OCI-LY7 (cell line): ENCODE measurements at places on chromosomes 12 and 14. TPM values are rescaled to one million over a fixed set of nuclear protein-coding genes. Genes with fewer than 3 reads are reported as not detected.

Gene CD69
- total RNA-seq, result 9.7 and 10.3 TPM in 2 replicates

Gene DCAF5
- total RNA-seq, result 46.0 and 46.5 TPM in 2 replicates

Gene USP15
- total RNA-seq, result 52.8 and 62.8 TPM in 2 replicates

Gene ITGB7
- total RNA-seq, result 153 and 207 TPM in 2 replicates

Gene FBXL14
- total RNA-seq, result 33.4 and 37.4 TPM in 2 replicates

Gene KITLG
- not detected in 2 replicates for total RNA-seq

Gene ABCC9
- total RNA-seq, result not detected in 2 replicates

Gene KIF26A
- total RNA-seq, result not detected in 2 replicates

Gene OR4Q3
- not detected in 2 replicates for total RNA-seq

Gene TUNAR
- total RNA-seq, result 0.17 TPM in 1 of 2 replicates, not detected in the other

Gene ERBB3
- 0.83 TPM in 1 of 2 replicates, not detected in the other for total RNA-seq

Gene ANO4
- not detected in 2 replicates for total RNA-seq

Gene NANOG
- not detected in 2 replicates for total RNA-seq

Gene MORN3
- total RNA-seq, result 0.13 and 0.18 TPM in 2 replicates

Gene DPF3
- 0.42 and 0.55 TPM in 2 replicates for total RNA-seq
